ENCODE measurements at places on chromosomes 6 and 20. TPM values are rescaled to one million over a fixed set of nuclear protein-coding genes. Genes with fewer than 3 reads are reported as not detected.

DNA sequence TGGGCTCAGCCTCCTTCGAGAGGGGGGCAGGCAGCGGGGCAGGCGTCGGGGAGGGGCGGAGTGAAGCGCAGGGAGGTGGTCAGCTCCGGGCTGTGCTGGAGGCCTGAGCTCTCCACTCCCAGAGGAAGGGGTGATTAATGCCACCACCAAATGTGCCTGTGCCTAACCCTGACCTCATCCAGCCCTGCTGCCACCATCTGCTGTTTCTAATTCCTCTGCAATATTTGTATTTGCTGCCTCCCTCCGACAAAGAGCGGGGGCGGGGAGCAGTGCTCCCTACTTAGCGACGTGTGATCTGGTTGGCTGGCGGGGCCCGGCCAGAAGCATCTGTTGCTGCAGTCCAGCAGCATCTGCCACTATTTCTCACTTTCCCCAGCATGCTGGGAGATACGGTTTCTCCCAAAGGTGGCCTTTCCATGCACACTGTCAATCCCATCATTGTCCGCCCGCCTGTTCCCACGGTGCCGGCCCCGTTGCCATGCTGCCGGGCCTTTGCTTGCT lies 47.0 kb downstream of the DLL1 start:
- peak; percentile 66 for DNase-seq

DEFB132 gene
- total RNA-seq, result not detected

DNA sequence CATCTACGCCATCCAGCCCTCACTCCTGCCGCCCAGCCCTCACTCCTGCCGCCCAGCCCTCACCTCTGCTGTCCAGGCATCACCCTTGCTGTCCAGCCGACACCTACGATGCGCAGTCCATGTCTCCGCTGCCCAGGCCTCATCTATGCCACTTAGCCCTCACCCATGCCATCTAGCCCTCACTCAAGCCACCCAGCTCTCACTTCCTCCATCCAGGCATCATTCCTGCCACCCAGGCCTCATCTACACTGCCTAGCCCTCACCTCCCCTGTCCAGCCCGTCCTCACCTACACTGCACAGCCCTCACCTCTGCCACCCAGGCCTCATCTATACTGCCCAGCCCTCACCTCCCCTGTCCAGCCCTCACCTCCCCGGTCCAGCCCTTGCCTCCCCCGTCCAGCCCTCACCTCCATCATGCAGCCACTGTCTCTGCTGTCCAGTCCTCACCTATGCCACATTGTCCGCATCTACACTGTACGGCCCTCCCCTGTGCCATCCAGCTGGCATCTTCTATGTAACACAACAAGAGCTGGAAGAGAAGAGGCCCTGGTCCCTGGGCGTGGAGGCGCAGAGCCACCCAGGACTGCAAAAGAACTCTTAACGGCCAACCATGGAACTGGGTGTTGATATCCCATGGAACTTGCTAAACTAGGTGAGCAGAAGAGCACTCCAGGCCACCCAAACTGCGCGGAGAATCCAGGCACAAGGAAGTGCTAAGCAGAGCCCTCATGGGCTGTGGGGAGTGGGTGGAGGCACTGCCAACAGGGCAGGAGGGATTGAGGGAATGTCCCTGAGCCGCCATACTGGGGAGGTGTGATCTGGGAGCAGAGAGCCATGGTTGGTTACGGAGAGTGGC lies 31.0 kb downstream of the RNASET2 start:
- no peak for DNase-seq

DNA sequence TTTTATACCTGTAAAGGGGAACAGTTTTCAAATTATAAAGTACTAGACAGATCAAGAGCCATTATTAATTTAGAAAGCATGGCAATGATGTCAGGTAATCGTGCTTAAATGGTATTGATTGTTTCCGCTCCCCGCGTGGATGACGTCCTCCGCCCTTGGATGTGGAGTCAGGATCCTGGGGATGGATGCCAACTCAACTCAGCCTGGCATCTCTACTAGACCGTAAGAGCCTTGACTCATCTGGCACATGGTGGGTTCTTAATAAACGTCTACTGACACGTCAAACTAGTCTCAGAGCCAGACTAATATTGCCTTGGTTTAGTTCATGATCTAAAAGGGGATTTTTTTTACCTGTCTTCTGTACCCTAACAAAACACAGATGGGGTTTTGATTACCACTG lies 80.2 kb downstream of the LRFN2 start:
- no peak for DNase-seq

DNA sequence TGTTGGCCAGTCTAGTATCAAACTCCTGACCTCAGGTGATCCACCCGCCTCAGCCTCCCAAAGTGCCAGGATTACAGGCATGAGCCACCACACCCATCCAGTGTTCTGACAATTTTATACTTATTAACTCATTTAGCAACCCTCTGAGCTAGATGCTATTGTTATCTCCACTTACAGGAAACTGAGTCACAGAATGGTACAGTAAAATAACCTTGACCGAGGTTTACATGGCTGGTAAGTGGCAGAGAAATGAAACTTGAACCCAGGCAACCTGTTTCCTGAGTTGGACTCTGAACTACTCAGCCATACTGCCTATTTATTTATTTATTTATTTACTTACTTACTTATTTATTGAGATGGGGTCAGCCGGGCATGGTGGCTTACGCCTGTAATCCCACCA lies 6.6 kb upstream of the SIGLEC1 start:
- no peak for DNase-seq

FHL5 gene
- total RNA-seq, result 6.4 TPM

DNA sequence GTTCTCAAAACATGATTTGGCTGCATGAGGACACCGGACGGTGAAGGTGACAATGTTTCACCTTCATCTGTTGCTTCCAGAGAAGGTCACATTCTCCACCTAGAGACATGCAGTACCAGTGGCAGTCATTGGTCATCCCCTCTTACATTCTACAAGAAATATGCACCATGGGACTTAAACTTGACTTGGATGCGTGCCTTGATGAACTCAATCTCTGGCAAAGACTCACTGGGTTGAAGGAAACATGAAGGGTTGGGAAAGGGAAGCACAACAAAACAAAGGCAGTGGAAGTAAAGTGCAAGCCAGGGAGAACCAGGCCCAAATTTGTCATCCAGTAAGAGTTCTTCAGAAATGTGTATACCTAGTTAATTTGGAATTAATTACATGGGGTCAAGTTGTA lies 39.4 kb upstream of the ARMH2 start:
- no peak for DNase-seq

- no peak for DNase-seq
Observed at GRCh38 chr6:118780668-118781067, 113.3 kb upstream of the ASF1A start.

GRCh38 chr6:6593867-6594468 lies 5.4 kb downstream of the LY86 start:
- no peak for DNase-seq

TULP1 gene
- total RNA-seq, result 0.54 TPM

OR2H2 gene
- not detected for total RNA-seq

TFB1M gene
- 26.8 TPM for total RNA-seq

MCCD1 gene
- total RNA-seq, result not detected

GRCh38 chr20:37911261-37911660 lies 8.3 kb downstream of the VSTM2L start:
- no peak for DNase-seq

GRCh38 chr6:56244089-56244488 lies 3.3 kb downstream of the COL21A1 start:
- no peak for DNase-seq

GRCh38 chr20:20435453-20435852 lies 67.5 kb downstream of the INSM1 start:
- peak; percentile 45 for DNase-seq

COL12A1 gene
- total RNA-seq, result 42.9 TPM

DNA sequence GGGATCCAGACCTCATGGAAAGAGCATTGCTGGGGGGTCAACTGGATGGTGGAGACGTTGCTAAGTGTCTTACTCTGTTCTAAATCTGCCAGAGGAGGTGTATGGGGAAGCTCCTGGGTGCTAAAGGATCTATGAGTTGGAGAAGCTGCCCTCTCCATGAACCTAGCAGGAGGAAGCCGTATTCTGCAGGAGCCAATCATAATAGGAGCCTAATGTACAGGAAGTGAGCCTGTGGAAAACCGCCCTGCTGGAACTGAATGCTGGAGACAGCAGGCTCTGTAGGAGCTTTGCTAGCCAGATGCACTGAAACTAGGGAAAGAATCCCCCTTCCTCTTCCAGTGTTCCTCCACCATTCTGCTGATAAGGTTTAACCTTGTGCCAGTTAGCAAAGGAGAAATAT lies 10.9 kb downstream of the CASP8AP2 start:
- no peak for DNase-seq

DNA sequence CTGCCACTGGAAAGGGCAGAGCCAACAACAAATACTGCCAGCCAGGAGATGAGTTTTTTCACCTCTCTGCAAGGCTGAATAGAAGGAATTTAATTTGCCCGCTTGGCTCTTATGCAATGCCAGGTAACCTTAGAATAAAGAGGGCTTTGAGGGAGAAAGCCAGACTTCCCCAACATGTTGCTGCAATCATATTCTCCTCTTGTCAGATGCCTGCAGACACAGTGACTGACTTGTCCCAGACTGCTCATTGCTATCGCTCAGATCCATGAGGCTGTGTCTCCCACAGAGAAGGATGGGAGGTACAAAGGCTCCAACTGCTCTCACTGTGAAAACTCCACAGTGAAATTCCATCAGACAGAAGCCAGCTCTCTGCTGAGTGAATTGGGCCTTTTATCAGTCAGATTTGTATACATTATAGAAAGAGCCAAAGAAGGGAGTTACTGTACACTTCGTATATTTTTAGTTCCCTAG lies 517.0 kb upstream of the ID4 start:
- peak; percentile 29 for DNase-seq

- DNase-seq, result no peak
Observed at GRCh38 chr20:36824142-36824940, 50.8 kb upstream of the DSN1 start.

DNA sequence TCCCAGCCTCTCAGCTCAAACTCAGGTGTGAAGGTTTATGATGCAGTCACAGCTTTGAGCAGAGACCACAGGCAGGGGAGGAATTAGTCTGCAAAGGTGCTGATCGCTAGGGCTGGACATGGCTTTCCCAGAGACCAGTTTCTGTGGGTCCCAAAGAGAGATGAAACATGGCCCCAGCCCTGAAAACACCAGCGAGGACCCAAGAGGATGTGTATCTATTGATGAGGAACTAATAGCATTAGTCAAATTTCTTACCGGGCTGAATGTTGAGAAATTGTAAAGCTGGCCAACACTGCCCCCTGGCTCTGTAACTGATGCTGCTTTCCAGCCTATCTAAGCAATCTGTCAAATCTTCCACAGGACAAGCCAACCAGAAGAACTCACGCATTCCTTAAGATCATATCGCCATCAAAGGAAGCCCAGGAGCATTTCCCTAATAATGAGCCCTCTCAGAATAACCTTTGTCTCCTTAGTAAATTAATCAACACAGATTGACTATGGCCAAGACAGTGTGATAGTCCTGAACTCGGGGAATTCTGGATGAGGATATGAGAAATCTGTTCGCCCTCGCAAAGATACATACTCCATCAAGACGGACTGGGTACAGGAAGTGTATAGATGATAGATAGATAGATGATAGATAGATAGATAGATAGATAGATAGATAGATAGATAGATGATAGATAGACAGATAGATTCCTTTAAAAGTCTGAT lies 7.8 kb upstream of the ACSS1 start:
- DNase-seq, result peak; percentile 78

LST1 gene
- total RNA-seq, result 0.73 TPM

TRIM15 gene
- not detected for total RNA-seq

GRCh38 chr6:87291883-87292282 lies 30.5 kb upstream of the SMIM8 start:
- no peak for DNase-seq

GGTLC1 gene
- total RNA-seq, result not detected

- no peak for DNase-seq
Observed at GRCh38 chr20:23564927-23565326, 3.4 kb downstream of the CST9L start.

RIPOR3 gene
- total RNA-seq, result 2.7 TPM

- DNase-seq, result no peak
Observed at GRCh38 chr6:6610031-6610591, 21.6 kb downstream of the LY86 start.

ZNF334 gene
- 30.8 TPM for total RNA-seq

CYP39A1 gene
- 8.5 TPM for total RNA-seq

DNA sequence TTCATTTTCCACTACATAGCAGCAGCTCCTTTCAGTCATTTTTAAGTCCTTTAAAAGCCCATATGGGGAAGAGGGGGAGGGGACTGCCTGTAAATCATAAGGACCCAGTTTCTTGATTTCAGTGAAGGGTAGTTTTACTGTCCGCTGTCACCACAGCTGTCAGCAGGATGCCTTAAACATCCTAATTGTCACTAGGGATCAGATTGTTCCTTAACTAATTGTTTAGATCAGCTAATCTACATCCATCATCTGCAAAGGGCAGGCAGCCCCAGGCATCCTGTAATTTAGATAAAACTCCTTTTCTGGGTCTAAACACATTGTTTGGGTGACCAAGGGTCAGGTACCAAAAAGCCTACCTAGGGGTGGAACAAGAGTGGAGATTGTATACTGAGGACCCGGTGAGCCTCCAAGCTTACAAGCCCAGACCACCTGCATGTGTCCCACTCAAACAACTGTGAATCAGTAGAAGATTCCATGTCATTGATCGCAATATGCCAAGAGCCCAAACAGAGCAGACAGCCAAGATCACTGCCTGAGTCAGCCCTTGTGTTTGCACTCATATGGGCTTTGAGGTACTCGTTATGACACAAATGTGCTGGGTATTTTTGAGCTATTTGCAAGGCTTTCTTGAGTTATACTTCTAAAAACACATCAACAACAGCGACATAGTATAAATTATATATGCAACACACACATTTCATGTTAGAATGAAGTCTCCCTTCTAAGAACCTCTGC lies 198.7 kb upstream of the CEP162 start:
- no peak for DNase-seq
